Liver (tissue), 10 donors: ENCODE measurements at places on chromosomes 3 and 15.

DNA sequence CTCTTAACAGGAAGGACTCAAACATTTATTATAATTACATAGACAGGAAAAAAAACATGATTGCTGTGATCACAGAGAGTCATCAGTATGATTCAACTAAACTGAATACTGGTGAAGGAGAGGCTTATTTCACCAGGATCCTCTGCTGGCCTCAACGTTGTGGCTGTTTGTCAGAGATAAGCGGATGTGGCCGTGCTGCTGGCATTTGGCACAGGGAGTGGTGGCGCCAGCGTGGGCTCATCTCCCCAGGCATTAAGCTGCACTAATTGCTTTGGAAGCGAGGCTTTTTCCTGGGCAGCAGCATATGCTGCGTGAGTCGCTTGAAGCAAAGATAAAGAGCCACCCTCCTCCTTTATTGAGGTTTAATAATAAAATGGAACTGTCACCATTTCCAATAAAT is 306.7 kb downstream of the LRTM1 start:
- no peak for DNase-seq

- no peak for DNase-seq
Observed at GRCh38 chr15:66746231-66746605, 44.2 kb downstream of the SMAD6 start.

GRCh38 chr15:25345943-25346342 is 92.9 kb downstream of the UBE3A start:
- DNase-seq: no peak

GRCh38 chr3:197088370-197088769 is 58.8 kb upstream of the MELTF start:
- no peak for DNase-seq

GRCh38 chr3:126451511-126451910 is 24.2 kb downstream of the ZXDC start:
- no peak for DNase-seq

DNA sequence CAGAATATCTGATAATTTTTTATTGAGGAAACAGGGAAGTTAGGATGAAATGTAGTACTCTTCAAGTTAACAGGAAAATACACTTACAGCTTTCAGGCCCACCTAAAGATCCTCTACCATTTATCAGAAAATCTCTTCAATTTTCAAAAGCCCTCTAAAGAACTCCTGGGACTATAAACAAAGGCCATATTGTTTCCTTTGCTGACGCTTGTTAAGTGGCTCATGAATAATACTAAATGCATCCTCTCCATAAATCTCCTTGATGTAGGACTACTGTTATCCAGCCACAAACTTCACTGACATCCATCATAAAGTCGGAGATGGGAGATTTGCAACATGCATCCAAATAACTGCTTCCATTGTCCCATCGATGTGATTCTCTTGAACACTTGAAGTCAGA is 326.5 kb downstream of the ZIC1 start:
- DNase-seq: no peak

DNA sequence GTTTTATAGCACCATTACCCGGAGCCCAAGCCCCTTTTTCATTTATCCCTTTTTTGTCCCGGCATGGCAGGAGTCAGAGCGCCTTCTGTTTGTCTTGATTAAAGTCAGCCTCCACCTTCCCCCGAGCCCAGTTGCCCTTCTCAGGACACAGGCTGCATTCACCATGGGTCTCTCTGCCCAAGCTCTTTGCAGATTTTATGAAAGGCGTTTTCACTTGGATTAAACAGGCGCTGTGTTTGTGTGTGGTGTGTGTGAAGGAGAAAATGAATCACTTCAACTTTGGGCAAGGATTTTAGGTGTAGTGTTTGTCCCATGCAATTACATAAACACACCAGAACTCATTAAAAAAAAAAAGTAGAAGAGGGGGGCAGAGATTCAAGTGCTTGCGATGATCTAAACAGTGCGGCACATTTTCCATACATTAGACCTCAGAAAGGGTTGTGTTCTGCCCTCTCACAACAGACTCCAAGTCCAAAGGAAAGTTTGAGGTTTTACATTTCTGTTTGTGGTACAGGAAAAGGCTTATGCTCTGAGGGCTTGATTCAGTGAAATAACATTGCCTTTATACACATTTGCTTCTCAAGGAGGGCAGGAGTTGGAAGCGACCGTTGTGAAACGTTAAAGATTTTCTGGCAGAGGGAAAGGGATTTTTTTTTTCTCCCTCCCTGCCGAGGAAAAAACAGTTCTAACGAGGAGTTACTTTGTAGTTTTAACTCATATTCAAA is 14.5 kb upstream of the IL16 start:
- DNase-seq: no peak

- DNase-seq: no peak
Observed at GRCh38 chr3:54909191-54909590, 18.7 kb downstream of the LRTM1 start.

- DNase-seq: peak; percentile 46
Observed at GRCh38 chr3:42501681-42502428, 588 bp upstream of the VIPR1 start.

DNA sequence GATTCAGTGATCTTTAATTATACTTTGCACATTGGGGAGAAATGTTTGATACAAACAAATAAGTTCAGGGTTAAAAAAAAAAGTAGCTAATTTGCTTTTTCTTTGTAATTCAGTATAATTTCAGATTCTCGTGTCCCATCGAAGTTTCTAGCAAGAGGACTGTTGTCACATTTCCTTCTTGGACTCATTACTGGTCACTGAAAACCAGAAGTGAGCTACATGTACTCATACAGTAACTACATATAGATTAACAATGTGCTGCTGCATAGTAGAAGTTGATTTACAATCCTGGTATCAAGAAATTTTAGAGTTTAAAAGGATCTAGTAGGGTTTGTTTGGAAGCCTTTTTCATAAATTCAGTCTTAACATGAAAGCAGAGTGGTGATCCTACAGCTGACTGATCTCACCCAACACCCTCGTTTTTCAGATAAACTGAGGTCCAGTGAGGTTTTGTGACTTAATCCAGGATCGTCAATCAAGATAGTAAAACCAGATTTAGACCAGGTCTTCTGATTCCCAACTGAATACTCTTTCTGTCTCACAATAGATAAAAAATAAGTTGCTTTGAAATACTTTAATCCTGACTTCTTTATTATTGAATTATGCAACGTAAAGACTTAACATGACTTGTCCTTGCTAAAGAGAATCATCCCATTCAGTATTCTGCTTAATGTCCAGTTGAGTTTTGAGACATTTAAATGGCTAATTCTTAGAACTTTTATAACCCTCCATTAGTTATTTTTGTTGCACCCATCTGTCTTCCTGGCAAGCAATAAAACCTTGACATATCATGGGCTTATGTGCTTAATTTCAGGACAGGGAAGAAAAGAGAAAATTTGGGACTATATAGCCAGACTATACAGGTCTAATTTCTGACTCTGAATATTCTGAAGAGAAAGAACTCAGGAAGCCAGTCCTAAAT is 2.8 kb downstream of the SEC62 start:
- DNase-seq: no peak

DNA sequence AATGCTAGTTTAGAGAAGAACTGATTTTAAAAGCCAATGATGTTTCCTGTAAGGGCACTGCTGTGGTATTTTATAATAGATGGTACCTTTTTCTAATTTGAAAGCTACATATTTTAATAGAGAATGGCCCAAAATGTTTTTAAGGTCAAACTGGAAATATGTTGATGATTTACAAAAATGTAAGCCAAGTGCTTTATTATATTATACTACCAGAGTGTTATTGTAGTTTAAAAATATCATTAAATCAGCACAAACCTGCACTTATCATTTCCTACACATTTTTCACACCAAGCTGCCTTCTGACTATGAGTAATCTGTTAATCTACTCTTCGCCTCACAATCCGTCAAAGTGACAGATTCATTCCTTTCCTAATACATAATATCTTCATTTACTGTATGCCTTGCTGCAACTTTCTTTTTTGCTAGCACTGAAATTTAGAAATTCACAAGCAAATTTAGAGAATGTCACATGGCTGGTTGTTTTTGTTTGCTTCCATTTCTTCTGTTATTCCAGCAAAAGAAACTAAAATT is 126.4 kb upstream of the FAM3D start:
- no peak for DNase-seq

- no peak for DNase-seq
Observed at GRCh38 chr3:142498397-142499180, 50.8 kb upstream of the XRN1 start.

DNA sequence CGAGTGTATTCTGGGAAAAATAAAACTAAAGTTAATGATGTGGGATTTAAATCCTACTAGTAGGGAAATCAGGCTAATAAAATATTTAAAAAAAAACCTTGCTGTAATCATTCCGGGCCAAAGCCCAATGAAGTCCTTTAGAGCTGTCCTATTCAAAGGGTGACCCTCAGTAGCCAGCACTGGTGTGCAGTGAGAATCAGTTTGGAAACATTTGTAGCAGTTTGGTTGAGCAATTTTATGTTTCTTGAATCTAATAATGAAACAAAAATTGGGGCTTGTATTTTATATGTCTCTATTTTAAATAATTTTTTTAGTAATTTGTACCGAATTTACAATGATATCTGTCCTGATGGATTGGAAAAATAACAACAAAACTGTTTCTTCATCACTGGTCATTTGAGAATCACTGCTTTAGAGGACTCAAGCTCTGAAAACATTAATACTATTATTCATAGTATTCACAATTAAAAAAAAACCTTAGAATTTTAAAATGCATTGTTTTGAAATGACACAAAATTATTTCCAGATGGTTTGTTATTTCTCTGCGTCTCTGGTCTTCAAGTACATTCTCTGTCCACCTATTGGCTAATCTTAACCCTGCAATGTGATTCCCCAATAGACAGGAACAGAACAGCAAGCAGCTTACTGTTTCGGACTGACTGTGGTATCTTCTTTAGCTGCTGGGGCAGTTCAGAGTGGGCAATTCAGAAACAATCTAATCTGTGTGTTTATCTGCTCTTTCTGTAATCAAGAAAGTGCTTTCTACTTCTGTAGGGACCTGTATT is 71.2 kb downstream of the OTOL1 start:
- DNase-seq: no peak

DNA sequence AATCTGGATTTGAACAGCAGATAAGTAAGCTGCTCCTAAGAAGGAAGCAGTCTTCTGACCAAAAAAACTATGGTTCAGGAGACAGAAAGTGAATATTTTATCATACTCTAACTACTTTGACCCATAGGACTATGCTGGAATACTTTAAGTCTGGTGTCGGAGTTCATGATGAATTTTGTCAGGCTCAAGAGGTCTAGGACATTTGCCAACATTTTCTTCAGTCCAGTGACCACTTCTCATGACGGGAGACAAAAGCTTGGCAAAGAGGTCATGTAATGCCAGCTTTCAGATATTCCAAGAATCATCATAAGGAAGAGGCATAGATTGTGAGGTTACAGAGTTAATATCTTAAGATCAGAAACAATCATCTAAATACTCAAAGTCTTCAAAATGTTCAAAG is 20.5 kb upstream of the DCBLD2 start:
- no peak for DNase-seq

- no peak for DNase-seq
Observed at GRCh38 chr3:43023746-43024145, 44.6 kb downstream of the GASK1A start.

- no peak for DNase-seq
Observed at GRCh38 chr3:171543759-171544300, 83.6 kb upstream of the TNIK start.
